ENCODE measurements at places on chromosomes 5 and 9.

- peak; percentile 31 for DNase-seq
These were observed 293.5 kb downstream of the HINT1 start for GRCh38 chr5:130871346-130872086.

DNA sequence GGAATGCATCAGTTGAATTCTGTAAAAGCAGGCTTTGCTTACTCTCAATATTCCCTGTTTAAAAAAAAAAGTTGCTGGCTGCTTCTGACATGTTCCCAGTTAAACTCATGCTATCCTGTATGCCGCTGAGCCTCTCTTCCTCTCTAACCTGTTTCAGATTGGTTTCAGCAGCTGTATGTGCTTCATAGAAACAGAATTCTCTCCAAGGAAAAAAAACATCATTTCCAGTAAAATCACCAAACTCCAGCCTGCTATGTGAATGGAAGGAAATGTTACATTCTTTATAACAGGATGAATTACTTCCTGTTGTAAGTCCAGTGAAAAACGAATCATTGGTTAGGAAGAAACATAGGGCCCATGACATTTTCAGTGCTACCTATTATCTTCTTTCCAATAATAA, 25.7 kb upstream of the KCNV2 start:
- no peak for DNase-seq

DNA sequence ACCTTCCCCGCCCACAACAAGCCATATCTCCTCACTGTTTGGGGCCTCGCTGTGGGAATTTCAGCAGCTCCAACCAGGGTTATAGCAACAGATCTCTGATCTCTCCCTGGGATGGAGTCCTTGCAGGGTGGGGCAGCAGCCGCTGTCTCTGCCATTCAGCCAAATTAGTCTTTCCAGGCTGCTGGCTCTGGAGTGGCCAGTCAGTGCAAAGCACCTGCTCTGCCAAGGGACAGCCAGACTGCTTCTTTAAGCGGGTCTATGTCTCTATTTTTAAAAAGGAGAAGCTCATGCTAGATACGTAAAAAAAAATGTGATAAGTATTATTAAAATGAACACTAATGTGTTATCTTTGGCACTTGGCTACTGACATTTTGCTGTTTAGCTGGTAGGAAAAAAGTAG, 380.2 kb downstream of the CDH10 start:
- DNase-seq = no peak

- DNase-seq = no peak
These were observed 109.5 kb downstream of the TENT4A start for GRCh38 chr5:6822556-6823343.

- DNase-seq = no peak
These were observed 9.5 kb downstream of the MSX2 start for GRCh38 chr5:174733836-174734235.

GRCh38 chr5:98128846-98129245, 644.6 kb upstream of the RGMB start:
- DNase-seq = no peak

DNA sequence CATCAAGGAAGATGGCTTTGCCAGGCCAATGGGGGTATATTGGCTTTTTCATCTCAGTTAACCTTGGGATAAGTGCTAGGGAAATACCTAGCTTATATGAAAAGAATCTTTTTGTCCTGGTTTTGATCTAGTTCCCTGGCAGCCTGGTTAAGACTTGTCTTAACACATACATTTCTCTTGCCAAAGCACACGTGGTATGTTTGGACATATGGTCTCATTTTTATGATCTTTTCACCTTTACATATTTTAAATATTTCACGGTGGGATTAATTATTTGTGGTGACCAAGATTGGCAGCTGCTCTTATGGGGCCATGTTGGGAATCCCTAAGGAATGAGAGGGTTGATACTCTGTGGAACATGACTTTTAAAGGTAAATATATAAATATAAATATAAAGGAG, 312.5 kb downstream of the NPR3 start:
- no peak for DNase-seq

GRCh38 chr9:8389531-8389930, 590.0 kb upstream of the DMAC1 start:
- no peak for DNase-seq

DNA sequence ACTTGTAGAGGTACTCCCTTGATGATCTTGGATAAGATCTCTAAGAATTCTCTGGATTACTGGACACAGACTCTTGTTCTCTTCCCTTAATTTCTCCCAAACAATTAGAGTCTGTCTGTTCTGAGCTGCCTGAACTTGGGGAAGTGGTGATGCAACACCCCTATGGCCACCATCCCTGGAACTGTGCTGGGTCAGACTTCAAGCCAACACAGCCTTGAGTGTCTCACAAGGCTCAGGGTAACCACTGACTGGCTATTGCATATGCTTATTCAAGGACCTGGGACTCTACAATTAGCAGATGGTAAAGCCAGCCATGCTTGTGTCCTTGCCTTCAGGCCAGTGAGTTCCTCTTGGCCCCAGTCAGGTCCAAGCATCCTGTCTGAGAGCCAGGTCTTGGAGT, 504.5 kb downstream of the MAN2A1 start:
- no peak for DNase-seq

DNA sequence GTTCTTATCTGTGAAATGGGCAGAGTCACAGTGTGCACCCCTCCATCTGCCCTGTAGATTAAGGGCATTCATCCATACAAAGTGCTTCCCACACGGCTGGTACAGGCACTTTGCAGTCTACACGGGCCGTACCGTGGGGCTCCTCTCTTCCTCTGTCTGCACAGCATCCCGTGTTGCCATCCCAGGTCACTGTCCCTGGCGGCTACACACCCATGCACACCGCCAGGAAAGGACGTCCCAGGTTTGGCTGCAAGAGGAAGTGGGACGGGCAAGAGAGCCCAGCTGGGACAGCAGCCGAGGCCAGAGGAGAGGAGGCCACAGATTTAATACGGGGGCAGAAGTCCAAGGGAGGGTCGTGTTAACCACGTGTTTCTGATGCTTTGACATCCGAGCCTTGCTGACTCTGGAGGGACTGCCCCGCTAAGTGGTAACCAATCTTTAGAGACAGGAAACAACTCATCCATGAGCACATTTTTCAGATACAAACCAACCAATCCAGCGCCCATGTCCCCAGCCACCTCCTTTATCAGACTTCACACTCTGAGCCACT, 120.0 kb downstream of the ZNF354C start:
- no peak for DNase-seq

- DNase-seq = no peak
These were observed 42.3 kb downstream of the SH3RF2 start for GRCh38 chr5:145978708-145979107.

DNA sequence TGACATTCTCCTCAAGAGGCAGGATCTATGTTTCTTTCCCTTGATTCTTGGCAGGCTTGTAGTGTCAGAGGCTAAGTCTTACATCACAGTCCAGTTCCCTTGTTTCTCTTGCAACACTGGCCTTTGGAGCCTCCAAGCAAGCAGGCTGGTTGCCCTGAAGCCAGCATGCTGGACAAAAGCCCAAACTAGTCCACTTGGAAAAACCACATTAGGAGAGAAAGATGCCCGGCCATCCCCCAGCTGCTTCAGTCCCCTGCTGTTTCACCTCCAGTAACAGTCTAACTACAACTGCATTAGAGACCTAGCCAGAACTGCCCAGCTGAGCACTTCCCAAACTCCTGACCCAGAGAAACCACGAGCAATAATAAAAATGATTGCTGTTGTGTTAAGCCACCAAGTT, 87.6 kb downstream of the ADAMTS6 start:
- DNase-seq = peak; percentile 89

GRCh38 chr5:32329395-32329834, 16.7 kb upstream of the MTMR12 start:
- no peak for DNase-seq

- DNase-seq = no peak
These were observed 20.1 kb upstream of the PFDN1 start for GRCh38 chr5:140322751-140323731.

GRCh38 chr9:74848153-74848525, 39.6 kb downstream of the TRPM6 start:
- no peak for DNase-seq

DNA sequence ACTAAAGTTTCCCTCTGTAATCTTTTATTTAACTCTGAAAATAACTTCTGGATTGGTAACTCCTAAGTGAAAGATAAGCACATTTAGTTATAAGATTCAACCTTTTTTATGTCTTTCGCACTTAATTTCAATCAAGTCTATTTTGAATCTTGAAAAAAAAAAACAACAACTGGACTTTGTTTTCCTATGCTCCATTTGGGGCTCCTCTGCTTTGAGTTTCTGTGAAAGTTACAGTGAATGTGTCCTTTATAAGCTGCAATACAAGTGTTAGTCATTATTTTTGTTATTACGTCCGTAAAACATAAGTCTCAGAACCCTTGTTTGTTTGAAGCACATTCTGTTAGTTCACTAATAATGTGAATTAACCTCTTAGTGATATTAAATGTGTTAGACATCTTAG, 276.8 kb downstream of the ADAMTS6 start:
- no peak for DNase-seq

GRCh38 chr9:120909904-120910303, 16.7 kb downstream of the TRAF1 start:
- no peak for DNase-seq

Measured in AG09319 (cell line).